ENCODE measurements at places on chromosomes 7 and 10. TPM values are rescaled to one million over a fixed set of nuclear protein-coding genes. Genes with fewer than 3 reads are reported as not detected.
A peak's percentile ranks its signal among the peaks of the same experiment; 100 is the strongest.

GRCh38 chr7:75771224-75771623, 787 bp downstream of the CCL26 start:
- no peak for DNase-seq

Gene ACTR3C
- total RNA-seq, result 53.0 TPM

DNA sequence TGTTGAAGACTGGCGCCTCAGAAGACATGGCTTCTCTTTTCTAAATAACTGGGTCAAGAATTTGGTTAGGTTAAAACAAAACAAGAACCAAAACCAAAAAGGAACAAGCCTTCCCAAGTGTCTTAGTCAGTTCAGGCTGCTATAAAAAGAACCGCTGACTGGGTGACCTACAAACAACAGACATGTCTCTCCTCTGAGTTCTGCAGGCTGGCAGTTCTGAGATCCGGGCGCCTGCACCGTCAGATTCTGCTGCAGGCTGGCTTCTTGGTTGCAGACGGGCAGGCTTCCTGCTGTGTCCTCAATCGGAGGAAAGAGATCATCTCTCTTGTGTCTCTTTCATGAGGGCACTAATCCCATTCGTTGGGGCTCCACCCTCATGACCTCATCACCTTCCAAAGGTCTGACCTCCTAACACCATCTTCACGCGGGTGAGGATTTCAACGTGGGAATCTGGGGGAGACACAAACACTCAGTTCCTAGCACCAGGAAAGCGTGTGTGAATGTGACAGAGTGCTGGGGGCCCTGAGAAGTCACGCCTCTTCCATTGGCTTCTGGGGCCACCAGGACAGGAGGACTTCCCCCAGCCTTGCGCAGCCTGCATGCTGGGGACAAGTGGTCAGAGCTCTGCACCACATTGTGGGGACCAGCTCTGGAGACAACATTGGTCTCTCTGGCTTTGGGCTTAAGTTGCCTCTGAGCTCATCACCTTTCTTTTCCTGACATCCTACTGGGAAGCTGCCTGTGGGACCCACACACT, 63.1 kb downstream of the ASB13 start:
- peak; percentile 11 for DNase-seq

DNA sequence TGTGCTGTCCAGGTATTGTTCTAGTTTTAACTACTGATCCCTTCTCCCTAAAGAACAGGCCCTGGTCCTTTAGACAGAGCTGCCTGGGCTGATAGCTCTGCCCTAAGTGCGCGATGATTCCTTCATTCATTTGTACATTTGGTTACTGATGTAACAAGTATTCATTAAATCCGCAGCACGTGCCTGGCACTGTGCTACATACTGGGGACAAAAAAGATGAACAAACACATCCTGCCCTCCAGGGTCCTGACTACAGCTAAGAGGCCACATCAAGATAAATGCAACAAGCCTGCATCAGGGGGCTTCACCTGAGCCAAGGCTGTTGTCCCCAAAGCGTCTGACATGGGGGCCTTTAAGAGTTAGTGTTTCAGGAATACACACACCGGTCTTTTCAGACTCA, 99.0 kb upstream of the PODXL start:
- no peak for DNase-seq

- no peak for DNase-seq
These were observed 931.1 kb downstream of the CNTNAP2 start for GRCh38 chr7:147047696-147048095.

DNA sequence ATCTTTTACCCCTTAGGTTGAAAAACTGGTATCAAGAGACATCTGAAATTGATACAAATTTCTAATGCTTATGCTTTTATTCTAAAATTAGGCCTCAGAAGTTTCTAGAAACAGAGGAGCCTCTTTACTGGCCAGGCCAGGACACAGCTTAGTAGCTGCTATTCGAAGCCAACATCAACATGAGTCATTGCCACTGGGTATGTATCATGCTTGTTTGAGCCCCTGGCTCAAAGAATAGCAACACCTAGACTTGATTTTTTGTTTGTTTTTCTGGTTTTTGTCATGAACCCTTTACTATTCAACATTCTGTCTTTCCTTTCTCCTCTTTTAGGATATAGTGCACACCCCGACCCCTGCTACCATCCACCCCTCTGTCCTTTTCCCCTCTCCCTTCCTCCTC, 90.9 kb upstream of the STK17A start:
- DNase-seq, result no peak

DNA sequence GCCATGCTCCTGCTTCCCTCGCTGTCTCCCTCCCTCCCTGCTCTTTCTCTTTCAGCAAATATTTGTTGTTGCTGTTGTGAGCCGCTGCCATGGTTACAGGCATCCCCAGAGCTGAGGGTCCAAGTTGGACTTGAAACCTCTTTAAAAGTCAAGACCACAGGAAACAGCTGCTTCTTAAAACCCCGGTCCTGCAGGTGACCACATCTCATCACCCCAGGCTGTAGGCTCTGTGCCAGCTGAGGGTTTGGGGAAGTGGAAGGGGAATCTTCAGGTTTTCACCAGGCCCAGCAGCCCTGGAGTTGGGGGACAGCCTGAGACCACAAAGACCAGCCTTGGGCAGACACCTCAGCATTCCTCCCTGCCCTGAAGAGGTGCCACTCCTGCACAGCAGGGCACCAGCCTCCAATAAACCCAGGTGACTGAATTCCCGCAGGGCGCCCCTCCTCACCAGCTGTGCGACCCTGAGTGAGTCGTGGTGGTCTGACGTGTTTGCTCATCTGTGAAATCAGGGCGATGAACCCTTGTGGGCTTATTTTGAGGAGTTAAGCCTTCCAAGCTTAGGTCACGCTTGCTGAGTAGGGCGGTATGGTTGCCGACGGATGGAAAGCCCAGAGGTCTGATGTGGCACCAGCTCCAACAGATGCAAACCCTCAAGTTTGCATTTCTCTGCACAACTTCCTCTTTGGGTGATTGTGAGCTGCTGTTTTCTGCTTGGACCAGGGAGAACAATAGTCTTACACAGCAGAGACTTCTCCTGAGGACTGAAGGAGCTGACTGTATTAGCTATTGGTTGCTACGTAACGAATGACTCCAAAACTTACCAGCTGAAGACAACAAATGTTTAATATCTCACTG, 24.8 kb downstream of the NPTX2 start:
- DNase-seq, result no peak

GRCh38 chr7:145106001-145106400, 270.1 kb upstream of the TPK1 start:
- no peak for DNase-seq

GRCh38 chr7:90836937-90837336, 240.8 kb downstream of the CDK14 start:
- DNase-seq, result no peak

Gene TUBAL3
- 38.7 TPM for total RNA-seq

- peak; percentile 66 for DNase-seq
These were observed 45.7 kb upstream of the HSPA12A start for GRCh38 chr10:116787893-116788665.

Gene SPDYE8
- total RNA-seq, result not detected

Gene PHTF2
- 13.1 TPM for total RNA-seq

GRCh38 chr7:121385056-121385799, 10.9 kb downstream of the FAM3C start:
- DNase-seq, result no peak

Gene TMEM225B
- 0.58 TPM for total RNA-seq

- DNase-seq, result no peak
These were observed 142.0 kb downstream of the ARID5B start for GRCh38 chr10:62043421-62044021.

Gene NEUROD6
- not detected for total RNA-seq

DNA sequence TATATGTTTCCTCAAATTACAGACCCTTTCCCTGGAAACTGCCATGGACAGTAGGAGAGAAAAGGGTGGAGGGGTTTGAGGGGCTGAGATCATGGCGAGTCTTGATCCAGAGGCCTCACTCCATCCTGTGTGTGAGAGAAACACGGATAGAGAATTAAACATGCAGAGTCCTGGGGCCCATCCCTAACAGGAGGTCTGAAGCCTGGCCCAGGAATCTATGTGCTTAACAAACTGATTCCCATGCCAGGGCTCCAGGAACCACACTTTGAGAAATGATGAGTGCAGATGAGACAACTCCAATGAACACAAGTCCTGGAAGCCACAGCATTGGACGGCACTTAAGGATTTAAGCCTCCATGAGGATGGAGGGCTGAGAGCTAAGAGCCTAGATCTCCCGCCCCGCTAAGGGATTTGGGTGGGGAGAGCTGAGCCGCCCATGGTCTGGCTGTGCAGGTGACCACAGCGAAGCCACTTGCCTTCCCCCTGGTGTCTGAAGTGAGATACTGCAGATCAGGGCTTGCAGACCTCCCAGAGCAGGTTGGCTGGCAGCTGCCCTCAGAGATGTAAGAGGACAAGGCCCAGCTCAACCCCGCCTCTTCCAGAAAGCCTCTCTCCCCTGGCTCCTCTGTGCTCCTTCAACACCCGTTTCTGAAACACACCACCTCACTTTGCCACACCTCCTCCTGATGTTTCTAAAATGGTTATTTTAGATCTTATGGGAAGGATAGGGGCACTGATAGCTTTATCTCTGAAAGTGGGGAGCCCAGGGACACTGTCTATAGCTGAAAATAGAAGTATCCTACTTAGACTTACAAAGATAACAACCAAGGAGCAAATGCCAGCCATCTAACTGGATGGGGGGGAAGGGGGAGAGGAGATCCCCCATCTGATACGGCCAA, 24.8 kb upstream of the EIF5AL1 start:
- DNase-seq, result peak; percentile 39

Gene UMAD1
- 18.5 TPM for total RNA-seq

DNA sequence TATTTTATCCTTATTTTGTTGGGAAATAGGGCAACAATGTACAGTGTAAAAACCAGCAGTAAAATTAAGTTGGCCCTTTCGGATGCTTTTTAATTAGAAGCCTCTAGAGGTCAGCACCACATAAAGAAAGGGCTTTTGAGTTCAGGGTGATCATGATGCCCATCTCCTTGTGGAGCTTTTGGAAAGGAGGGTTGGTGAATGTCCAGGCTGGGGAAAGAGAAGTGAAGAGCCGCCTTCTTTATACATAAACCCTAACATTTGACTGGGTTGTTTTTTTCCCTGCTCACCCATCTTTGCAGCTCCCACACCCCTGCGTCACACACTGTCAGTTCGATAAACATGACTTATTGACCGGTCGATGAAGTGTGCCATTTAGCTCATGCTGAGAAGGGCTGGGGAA, 29.8 kb downstream of the MTURN start:
- no peak for DNase-seq

GRCh38 chr10:72687035-72687434, 4.9 kb upstream of the MCU start:
- DNase-seq, result no peak

DNA sequence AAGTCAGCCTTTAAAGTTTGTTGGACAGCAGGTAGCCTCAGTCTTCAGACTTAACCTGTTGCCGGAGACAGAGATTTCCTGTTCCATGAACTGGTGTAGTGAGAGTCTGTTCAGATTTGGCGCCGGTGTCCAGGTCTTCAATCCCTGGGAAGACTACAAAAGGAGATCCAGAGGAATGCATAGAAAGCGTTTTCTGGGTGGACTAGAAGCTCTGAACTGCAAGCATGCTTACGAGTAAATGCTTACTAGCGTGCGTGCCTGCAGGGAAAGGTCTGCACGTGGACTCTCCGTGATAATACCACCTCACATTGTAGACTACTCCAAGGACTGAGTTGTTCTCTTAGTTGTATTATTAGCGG, 878 bp downstream of the GLRX3 start:
- DNase-seq, result peak; percentile 18
